ENCODE measurements at places on chromosomes 12 and 14.
A peak's percentile ranks its signal among the peaks of the same experiment; 100 is the strongest.

GRCh38 chr12:112285600-112286401 lies 96.4 kb downstream of the HECTD4 start:
- DNase-seq = no peak

- no peak for DNase-seq
Observed at GRCh38 chr14:96792591-96792990, 4.6 kb upstream of the VRK1 start.

- no peak for DNase-seq
Observed at GRCh38 chr12:65611396-65611795, 212.9 kb upstream of the HMGA2 start.

- DNase-seq = no peak
Observed at GRCh38 chr14:103198131-103199105, 75.2 kb downstream of the TNFAIP2 start.

DNA sequence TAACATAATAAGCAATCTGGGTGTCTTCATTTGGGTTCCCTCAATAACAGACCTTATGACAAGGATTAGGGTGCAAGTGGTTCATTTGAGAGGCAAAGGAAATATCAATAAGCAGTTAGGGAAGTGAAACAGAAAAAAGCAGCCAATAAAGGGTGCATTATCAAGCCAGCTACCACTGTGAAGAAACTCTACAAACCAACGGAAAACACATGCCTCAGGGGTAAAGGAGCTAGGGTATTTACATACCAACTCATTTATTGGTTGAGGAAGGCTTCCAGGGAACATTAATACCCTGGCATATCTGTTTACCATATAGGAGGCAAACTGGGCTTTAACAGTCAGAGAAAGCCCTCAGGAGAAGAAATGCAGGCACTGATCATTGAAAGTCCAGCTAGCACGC lies 22.7 kb upstream of the IFNG-AS1 start:
- no peak for DNase-seq

DNA sequence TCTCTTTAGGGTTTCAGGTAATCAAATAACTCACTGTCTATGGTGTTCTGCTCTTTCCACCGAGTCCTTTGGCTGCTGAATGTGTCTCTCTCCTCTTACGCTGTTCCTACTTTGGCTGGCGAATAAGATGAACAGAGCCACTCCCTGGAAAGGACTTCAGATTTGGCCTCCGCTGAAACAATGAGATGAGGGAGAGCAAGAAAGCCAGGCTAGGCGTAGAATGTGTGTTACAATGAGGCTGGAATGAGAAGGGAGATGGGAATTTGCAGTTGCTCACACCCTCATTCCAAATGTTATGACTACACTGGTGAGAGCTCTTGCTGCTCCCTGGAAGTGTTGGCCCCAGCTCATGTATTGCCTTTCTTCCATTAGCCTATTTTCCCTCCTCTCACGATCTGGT lies at the start of gene MFAP5:
Gene MFAP5 (minus strand): TSS at position 234 of the 400 bp plus-strand sequence. CDS start 722 bp downstream, outside the sequence.
- DNase-seq = no peak

- no peak for DNase-seq
Observed at GRCh38 chr12:4587108-4587507, 25.1 kb downstream of the DYRK4 start.

DNA sequence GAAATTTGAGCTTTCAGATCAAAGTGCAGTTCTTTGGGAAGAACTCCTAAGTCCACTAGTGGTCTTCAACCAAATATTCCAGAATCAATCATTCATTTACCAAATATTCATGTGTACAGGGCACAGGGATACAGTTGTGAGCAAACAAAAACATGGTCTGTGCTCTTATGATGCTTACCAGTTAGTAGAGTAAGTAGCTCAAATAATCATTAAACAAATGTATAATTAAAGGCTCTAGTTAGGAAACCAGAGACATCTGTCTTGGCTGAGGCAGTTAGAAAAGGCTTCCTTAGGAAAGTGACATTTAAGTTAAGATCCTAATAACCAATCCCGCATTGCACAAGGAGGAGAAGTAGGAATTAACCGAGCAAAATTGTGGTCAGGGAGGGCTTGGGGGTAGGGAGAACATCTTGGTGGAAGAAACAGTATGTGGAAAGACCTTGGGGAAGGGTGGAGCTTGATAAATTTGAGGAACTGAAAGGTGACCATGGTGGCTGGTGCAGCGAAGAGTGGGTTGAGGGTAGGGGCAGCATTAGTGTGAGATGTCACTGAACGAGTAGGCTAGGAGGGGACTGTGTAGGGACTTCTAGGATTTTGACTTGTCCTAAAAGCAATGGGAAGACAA lies 40.0 kb downstream of the PEBP1 start:
- DNase-seq = no peak

DNA sequence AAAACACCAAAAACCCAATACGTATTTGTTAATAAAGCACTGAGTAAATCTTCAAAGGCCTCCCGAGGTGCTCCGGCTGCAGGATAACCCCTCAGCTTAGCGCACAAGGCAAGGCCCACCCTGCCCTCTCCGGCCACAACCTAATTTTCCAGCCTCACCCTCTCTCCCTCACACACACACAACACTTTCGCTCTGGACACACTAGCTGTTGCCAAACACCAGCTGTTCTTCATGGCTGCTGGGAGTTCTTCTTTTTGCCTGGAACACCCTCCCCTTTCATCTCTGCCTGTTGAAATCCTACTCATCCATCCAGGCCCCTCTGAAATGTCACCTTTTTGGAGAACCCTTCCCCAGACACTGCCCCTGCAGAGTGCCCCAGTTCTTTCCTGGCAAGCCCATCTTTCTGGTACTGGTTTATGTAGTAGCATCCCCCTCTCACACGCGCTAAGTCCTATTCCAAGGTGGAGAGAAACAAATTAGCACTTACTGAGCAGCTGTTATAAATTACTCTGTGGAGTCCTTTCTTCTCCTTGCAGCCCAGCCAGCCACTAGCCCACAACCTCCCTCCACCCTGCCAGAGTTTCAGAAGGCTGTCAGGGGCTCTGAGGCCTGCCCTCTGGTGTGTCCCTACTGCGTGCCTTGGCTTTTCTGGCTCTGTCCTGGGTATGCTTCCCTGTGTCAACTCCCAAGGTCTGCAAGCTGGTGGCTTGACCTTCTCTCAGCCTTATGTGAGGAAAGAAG lies 805 bp upstream of the CRACR2A start:
- peak; percentile 32 for DNase-seq

DNA sequence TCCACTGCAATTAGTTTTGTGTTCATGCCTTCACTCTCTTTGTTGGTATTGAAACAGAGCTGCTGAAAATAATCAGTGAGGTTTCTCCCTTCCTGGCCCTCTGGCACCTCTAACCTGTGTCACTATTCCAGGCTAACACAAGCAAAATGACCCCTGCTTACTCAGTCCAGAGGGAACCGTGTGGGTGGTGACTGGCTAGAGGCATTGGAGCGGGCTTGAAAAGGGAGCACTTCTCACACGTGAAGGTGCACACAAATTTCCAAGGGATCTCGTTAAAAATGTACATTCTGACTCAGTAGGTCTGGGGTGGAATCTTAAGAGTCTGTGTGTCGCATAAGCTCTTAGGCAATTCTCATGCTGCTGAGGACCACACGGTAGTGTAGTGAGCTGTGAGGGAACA lies 1.3 kb upstream of the SLC24A4 start:
- DNase-seq = no peak

DNA sequence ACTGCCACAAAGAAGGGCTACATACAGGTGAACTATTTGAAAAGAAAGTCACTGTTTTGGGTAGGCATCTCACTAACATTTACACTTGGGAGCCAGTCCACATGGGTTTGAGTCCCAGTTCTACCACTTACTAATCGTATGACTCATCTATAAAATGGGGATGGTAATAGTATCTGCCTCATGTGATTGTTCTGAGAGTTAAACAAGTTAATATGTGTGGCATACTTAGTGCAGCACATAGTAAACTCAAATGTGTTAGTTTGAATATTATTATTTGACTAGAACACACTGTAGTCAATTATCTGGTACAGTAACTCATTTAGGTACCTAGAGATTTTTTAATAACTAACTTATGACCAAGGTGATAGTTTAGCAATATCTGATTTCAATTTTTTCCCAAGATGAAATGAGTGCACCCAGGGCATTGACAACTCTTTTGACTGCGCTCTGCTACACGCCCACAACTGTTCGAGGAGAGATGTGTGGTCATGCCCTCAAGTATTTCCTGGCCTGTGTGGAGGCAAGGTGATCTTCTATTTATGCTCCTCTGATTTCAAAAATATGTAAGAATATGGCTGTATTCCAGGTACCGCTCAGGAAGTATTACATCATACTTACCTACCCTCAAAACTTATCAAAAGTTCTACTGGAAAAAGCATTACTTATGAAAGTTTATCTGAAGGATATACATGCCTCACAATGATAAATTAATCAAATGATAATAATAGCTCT lies 210.6 kb upstream of the EGLN3 start:
- DNase-seq = no peak

DNA sequence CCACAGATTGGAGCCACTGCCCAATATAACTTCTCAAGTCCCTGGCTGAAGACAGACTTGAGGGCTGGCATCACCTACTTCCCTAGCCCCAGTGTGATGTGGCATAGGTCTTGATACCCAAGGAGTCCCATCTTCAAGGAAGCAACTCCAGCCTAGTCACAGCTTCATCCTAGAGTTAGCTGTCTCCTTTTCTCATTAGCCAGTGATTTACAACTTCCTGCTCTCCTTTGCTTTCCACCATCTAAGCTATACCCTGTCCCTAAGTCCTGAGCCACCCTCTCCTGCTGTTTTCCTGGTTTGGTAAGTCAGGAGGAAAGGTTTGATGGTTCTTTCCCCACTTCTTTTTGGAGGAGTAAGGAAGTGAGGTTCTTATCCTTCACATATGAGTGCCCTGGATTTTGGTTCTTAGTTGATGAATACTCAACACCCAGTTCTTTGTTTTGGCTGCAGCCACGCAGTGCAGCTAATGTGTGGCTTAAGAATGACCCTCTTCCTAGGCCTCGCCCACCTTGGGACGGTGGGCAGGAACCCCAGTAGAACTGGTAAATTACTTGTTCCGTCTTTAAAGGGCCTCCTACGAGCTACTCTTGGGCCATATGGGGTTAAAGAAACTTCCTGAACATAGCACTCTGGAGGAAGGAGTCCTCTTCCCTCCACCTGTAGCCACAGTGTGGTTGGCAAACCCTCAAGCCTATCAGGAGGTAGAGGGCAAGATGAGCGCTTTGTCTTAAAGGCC lies 3.9 kb upstream of the GPX2 start:
- DNase-seq = no peak

DNA sequence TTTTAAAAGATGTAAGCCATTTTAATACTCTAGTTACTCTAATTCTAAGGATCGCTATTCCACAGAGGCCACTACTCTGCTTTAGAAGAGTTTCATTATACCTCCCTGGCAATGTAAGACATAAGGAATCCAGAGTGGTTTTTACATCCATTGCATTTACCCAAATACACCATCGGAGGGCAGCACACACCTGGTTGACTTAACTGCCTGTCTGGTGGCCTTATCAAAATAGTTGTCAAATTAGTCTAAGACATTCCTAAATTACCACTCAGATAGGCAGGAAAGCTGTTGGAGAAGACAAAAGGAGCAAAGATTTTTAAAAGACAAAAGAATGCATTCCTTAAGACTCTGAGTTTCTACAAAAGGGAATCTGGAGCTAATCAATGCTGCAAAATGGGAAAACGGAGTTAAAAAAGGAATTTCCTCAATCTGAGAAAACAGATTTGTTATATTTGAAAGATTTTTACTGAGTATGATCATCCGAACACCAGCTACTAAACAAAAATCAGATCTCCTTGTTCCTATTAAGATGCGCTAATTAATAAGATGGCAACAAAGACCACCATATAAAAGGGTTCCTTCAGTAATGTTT lies 33.8 kb upstream of the FGD4 start:
- peak; percentile 60 for DNase-seq

DNA sequence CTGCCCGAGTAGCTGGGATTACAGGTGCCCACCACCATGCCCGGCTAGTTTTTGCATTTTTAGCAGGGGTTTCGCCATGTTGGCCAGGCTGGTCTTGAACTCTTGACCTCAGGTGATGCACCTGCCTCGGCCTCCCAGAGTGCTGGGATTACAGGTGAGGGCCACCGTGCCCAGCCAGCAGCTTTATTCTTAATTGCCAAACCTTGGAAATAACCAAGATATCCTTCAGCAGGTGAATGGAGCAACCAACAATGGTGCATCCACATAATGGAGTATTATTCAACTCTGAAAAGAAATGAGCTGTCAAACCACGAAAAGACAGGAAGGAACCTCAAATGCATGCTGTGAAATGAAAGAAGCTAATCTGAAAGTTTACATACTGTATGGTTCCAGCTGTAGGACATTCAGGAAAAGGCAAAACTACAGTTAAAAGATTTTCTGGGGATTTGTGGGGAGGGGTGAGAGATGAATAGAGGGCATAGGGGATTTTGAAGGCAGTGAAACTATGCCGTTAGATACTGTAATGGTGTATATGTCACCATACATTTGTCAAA lies 118.8 kb upstream of the CCND2 start:
- no peak for DNase-seq

GRCh38 chr12:56425940-56426438 lies 23.2 kb downstream of the TIMELESS start:
- no peak for DNase-seq

DNA sequence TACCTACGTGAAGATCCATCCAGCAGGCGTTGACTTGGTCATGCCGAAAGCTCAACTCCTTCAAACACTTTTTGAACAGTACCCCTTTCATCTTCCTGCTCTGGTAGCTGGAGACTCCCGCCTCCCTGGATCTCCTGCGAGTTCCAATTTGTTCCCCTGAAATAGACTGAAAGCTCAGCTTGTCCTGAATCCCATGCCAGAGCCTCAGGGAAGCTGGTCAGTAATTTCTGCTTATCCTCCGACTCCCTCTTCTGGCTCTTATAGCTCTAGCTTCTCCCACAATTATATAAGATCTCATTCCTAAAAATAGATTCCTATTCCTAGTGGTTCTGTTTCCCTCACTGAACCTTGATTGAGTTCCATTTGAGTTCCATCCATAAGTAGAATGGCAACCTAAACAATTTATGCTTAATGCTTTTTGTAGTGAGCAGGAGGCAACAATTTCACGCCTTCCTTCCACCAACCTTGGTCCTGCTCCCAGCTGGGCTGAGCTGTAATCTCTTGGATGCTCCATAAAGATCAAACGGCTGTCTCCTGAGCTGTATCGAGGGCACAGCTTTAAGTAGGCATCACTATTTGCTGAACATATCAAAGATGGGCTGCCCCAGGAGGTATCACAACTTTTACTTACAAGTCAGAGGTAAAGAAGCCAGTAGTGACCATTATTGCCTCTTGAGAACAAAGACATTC lies 8.0 kb upstream of the TMEM132C start:
- DNase-seq = no peak

DNA sequence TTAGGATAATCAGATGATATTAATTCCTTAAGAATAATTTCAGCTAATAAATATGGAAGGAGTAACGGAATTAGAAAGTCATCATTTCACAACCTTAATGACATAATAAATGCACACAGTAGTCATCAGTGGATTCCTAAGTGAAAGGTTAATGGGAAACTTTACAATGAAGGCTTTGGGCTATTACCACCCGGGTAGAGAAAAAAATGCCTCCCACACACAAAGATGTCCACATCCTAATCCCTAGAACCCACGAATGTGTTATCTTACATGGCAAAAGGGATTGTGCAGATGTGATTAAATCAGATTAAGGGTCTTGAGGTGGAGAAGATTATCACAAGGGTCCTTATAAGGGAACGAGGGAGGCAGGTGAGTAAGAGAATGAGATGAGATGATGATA lies 5.6 kb downstream of the TMED10 start:
- no peak for DNase-seq

Data from activated CD8-positive, alpha-beta T cell treated with anti-CD3 and anti-CD28 coated beads, Interleukin-2, amount 10 ng/mL, durations not matched to agents 7 days and 5 days (primary cell).